ENCODE measurements at places on chromosomes 2 and 18.

DNA sequence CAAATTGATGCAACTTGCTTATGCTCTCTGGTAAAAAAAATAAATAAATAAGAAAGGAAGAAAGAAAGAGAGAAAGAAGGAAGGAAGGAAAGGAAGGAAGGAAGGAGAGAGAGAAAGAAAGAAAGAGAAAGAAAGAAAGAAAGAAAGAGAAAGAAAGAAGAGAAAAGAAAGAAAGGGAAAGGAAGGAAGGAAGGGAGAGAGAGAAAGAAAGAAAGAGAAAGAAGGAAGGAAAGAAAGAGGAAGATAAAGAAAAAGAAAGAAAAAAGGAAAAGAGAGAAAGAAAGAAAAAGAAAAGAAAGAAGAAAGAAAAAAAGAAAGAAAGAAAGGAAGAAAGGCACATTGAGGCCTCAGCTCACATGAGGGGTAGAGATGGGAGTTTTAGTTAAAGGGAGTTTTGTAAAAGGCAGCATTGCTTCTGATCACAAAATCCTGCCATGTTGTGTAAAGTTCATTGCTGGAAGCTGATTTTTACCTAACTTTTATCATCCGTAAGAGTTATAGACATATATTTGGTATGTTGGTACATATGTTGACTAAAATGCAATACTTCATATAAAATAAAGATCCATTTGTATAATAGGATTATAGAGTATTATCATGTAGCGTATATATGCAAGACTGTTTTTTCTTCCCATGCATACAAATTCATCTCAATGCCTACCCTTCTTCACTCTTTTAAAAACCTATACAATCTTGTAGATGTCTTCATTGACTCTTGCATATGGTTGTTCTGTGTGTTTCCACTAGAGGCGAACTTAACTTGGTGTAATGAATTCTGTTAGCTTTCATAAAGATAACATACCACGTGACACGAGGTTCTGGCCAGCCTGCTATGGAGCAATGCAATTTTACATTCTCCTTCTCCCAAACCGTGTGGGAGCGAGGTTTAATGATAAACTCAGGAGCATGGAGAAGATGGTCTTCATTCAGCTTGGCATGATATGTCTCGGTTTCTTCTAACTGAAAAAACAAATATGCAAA lies 32.8 kb downstream of the MYOM1 start:
- no peak for DNase-seq
- no peaks in the 10 kb centered on the region for H3K4me1 ChIP-seq
- no peak overlapping the region for H3K4me3 ChIP-seq

- H3K36me3 ChIP-seq, result no peaks in the 10 kb centered on the region
- no peaks in the 10 kb centered on the region for H3K4me1 ChIP-seq
- H3K4me3 ChIP-seq, result no peak overlapping the region
- no peak for DNase-seq
- no peaks in the 10 kb centered on the region for H3K27me3 ChIP-seq
- no peak overlapping the region for H3K27ac ChIP-seq
Observed at GRCh38 chr2:68287580-68288441, 31.9 kb downstream of the CNRIP1 start.

GRCh38 chr2:233816771-233817170 lies 37.6 kb downstream of the HJURP start:
- H3K4me3 ChIP-seq, result no peak overlapping the region
- peak; percentile 23 for DNase-seq
- no peak overlapping the region for H3K27ac ChIP-seq
- H3K27me3 ChIP-seq, result no peaks in the 10 kb centered on the region

DNA sequence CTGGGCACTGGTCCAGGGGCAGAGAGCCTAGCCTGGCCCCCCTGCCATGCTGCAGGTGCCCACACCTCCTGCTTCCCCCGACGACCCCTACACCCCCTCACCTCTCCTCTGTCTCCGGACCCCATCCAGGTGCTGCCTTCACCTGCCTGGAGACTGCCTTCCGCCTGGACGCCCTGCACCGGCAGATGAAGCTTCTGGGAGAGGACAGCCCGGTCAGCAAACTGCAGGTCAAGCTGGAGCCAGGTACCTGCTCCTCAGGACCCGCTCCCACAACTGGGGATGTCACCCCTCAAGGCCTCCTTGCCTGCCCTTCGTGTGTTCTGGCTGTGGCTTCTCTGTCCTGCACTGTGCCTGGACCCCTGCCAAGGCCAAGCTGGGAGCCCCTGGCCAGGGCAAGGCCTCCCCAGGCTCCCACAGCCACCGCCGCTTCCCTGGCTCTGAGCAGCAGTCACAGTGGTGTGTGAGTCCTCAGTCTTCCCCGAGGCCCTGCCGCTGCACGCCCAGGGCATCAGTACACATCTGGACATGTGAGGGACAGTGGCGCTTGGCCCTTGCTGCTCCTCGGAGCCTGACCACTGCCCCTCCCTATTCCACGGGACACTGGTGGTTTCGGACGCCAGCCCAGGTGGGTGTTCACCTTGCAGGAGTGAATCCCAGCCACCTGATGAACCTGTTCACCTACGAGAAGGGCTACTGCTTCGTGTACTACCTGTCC lies 6.3 kb downstream of the RNPEPL1 start:
- peaks cover 10% of the 10 kb centered on the region for H3K4me1 ChIP-seq
- H3K36me3 ChIP-seq, result no peaks in the 10 kb centered on the region
- no peak overlapping the region for H3K27ac ChIP-seq
- no peaks in the 10 kb centered on the region for H3K27me3 ChIP-seq

DNA sequence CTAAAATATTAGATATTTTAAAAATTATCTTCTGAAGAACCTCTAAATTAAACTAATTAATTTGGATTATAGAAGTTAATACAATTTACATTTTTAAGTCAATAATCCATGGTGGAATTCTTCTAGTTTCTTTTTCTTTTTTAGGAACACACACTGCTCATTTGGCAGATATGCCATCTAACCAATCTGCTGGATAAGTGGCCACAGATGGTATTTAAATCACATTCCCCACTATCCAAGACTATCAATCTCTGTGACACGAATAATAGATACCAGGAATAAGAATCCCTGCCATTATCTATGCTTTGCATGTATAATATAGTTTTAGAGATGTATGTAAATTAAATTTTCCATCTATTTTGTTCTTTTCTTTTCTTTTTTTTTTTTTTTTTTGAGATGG lies 58.5 kb downstream of the CABYR start:
- H3K27ac ChIP-seq, result no peak overlapping the region
- H3K4me3 ChIP-seq, result no peak overlapping the region
- no peaks in the 10 kb centered on the region for H3K36me3 ChIP-seq
- no peak for DNase-seq
